Hematopoietic multipotent progenitor cell treated with erythropoietin and hydrocortisone succinate and interleukin-3 and kit ligand, for 6 days (in vitro differentiated cells): ENCODE measurements at places on chromosomes 16 and 17.

DNA sequence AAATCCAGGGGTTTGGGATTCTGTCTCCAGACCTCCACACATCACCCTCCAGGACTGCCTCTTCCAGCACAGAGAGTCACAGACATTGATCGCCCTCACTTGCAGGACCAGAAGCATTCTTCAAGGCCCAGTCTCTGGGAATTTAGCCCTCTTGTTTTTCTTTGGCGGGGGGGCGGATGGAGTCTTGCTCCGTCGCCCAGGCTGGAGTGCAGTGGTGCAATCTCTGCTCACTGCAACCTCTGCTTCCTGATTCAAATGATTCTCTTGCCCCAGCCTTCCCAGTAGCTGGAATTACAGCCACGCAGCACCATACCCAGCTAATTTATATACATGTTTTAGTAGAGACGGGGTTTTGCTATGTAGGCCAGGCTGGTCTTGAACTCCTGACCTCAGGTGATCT, 8.5 kb upstream of the ITGAL start:
- no peak for DNase-seq

GRCh38 chr17:5745111-5745813, 161.0 kb upstream of the NLRP1 start:
- no peak for DNase-seq

GRCh38 chr16:66238696-66239095, 127.8 kb upstream of the CDH5 start:
- DNase-seq: no peak

DNA sequence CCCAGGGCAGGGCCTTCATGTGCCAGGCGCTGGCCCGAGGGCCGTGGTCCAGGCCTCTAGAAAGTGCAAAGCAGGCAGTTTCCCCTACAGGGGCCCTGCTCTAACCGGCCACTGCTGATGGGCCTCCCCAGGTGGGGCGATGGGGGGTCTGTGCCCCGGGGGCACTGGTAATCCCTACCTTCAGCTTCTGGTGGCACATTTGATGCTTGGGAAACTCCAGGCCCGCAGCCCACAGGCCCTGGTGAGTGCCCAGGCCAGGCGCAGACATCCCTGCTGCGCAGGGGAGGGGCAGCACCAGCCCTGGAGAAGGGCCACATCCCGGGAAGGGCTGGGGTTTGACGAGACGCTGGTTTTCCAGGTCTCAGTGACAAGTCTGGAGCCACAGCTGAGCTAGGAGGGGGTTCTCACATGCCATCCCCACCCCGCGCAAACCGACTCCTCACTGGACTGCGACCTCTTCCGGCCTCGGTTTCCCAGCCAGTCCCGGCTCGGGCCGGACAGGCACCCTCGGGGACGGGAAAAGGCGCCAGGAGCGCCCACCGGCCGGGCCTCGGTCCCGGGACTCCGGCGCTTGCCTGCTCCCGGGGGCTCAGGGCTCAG, 1.6 kb downstream of the DOC2B start:
- no peak for DNase-seq

GRCh38 chr16:4409081-4409932, 7.1 kb downstream of the CORO7 start:
- no peak for DNase-seq

DNA sequence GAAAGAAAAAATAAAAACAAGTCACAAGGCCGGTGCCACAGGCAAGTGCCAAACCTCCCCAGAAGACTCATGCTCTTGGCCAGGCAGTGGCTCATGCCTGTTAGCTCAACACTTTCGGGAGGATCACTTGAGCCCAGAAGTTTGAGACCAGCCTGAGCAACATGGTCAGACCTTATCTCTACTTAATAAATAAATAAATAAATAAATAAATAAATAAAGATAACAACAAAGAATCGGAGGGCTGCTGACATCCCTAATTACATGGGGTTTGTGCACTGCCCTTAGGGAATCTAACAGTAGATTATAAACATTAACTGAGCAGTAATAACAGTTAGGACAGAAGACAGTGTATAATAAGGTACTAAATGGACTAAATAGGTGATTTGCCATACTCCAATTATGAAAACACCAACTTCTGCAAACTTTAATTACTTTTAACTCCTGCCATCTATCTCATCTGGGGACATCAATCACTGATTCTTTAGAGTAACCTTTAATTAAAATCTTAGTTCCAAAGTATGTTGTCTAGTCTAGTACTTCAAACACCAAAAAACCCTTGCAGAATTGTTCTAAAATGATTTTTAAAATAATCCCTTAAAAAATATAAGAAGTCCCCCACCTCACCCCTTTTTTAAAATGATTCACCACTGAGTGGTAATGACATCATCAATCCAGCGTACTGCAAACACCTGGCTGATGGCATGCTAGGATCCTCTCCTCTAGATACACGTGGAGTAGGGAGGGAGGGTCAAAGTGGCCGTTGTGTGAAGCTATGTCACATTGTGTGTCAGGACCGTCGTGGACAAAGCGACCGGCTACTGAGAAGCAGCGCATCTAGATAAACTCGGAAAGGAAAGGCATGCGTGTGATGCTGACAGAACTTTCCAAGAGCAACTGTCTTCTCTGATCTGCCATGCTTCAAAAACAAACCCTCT, 28.5 kb downstream of the CYTH1 start:
- DNase-seq: no peak

DNA sequence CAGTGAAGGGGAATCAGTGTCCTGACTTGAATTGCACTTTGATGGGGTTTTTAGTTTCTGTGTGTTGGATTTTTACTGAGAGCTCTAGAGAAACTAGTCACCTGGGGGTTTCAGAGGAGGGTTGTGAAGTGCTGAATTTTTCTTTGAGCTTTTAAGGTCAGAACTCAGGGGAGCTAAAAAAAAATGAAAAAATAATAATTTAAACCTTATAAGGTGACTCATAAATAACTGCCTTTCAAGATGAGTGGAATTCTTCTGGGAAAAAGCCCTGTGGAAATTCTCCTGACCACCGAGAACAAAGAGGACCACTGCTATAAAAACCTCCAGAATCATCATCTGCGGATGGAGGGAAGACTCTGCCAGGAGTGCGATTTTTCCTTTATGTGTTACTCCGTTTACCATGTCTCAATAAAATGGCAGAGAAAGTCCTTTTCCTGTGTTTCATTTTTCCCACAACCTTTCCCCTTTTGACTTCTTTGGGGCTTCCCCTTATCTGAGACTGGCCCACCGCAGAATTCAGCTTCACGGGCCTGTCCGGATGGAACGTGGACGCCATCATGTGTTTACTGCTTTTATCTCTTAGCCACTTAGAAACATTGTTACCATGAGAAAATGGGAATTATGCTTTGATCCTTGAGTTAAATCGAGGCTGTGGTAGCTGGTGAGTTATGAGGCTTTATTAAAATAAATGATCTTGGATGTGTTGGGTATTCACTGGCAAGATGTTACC, 39.7 kb downstream of the RPTOR start:
- no peak for DNase-seq

DNA sequence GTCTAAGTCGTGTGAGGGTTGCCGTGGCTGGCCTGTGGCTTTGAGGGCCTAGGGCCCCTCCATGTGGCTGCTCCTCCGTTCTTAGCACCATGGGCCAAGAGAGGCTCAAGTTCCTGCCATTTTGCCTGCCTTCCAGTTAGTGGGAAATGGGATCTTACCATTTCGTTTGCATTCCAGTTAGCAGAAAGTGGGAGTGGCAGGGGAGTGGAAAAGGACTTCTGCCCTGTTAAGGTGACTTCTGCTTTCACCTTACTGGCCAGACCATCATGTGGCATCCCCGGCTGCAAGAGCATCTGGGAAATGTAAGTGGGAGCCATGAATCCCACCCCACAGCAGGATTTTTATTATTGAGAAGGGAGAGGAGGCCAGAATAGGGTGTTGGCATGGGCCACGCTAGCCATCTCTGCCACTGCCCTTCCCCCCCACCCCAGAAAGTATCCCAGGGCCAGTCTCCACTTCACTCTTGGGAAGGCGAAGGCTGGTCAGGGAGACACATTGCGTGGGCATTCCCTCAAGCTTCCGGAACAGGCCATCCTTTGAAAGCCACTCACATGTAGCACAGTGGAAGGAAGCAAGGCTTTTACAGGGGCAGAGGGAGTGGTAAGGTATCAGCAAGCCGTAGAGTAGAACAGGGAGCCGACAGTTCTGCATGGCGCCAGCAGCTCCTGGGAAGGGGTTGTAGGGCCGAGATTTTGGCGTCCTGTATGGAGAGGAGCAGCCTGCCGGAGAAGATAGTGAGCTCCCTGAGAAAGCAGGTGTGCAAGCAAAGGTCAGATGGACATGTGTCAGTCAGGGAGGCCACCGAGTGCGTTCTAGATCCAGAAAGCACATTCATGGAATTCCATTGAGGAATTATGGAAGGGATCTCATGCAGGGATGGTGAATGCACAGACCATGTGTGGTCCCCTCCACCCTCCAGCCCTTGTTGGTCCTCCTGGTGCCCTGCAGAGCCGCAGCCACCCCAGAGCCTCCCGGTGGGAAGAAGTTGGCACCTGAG, 33.4 kb downstream of the CMIP start:
- no peak for DNase-seq

DNA sequence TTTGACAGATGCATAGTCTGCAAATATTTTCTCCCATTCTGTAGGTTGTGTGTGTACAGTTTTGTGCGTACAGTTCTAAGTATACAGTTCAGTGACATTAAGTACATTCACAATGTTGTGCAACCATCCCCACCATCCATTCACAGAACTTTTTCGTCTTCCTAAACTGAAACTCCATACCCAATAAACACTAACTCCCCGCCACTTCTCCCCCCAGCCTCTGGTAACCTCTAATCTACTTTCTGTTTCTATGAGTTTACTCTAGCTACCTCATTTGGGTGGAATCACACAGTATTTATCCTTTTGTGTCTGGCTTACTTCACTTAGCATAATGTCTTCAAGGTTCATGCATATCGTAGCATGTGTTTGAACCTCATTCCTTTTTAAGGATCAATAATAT, 14.3 kb downstream of the PIK3R5 start:
- DNase-seq: no peak
